ENCODE measurements at places on chromosomes 12 and 14. TPM values are rescaled to one million over a fixed set of nuclear protein-coding genes. Genes with fewer than 3 reads are reported as not detected.

Gene CFAP54
- total RNA-seq = 0.14 TPM

Gene OR6C3
- total RNA-seq = not detected

Gene TOMM20L
- not detected for total RNA-seq

Gene DPF3
- total RNA-seq = 0.66 TPM

Gene NEUROD4
- total RNA-seq = not detected

Gene NR1H4
- not detected for total RNA-seq

Gene LRRC43
- total RNA-seq = 1.6 TPM

DNA sequence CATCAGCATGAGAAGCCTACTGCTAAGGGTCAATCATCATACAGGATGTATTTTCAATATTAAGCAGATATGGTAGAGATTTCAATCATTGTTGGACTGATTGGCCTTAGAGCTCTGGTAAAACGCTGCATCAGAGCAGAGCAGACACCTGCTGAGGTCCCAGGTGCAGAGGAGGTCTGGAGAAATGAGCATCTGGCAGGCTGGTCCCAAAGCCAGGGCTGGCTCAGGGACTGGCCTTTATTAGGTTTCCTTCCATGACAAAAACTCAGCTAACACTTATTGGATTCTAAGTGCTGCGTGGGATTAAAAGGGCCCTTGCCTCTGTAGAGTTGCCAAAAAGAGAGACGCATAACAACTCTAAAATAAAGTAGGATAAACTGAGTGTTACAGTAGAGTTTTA, 29.7 kb downstream of the AKAP6 start:
- DNase-seq = no peak

GRCh38 chr12:22792138-22792537, 167.2 kb downstream of the ETNK1 start:
- no peak for DNase-seq

DNA sequence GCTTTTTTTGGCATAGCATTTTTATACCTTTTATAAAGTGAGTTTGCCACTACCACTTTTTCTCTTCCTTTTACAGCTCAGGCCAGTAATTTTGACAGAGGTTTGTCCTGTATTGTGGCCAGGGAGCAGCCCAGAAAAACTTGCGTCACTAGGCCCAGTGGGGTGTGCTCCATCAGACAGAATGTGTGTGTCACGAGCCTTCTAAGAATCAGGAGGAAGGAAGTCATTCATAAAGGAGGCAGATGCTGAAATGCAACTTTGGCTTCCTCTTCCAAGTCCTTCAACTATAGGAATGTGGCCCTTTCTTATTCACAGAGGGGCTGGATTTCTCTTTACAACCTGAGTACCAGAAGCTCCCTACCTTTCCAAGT, 10.1 kb upstream of the RAB35 start:
- no peak for DNase-seq

DNA sequence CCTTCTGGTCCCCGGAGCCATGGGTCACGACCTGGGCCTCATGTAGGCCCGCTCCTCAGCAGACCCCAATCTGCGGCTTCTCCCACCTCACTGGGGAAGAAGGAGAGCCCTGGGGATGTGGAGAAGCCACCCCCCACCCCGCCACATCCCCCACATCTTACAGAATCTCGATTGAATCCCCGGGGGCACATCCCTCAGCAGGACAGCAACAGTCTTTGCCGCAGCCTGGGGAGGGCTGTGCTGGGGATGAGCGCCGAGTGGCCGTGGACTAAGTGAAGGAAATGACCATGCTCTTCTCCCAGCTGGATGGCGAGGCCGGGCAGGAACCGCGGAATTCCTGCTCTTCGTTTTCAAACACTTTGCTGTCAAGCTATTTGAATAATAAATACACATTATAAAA, 169.0 kb upstream of the RTL1 start:
- no peak for DNase-seq

GRCh38 chr12:57171668-57172067, 24.2 kb upstream of the LRP1-AS start:
- no peak for DNase-seq

DNA sequence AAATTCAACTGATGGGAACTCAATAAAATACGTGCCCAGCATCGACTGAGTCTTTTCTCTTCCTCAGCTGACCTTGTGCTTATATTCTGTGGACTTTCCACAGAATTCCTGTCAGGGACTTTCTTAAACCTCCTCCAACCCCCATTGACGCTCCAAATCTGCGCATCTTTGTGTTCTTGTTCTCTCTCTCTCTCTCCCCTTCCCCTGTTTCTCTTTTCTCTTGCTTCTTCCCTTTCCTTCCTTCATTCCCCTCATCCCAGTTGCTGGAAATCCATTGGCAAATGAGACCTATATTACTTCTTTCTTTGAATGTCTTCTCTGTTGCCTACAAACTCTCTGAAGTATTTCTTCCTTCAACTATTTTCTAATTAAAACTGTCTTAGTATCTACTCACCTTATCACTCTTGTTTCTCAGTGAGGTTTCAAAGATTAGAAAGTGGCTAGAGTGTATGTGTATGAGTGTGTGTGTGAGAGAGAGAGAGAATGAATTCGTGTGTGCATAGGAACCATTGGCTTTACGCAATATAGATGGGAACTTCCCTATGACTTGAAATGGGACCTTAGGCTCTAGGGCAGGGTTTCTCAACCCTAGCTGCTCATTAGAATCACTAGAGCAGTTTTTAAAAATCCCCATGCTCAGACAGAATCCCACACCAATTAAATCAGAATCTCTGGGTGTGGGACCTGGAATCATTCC, 41.8 kb upstream of the DHRS7 start:
- no peak for DNase-seq

DNA sequence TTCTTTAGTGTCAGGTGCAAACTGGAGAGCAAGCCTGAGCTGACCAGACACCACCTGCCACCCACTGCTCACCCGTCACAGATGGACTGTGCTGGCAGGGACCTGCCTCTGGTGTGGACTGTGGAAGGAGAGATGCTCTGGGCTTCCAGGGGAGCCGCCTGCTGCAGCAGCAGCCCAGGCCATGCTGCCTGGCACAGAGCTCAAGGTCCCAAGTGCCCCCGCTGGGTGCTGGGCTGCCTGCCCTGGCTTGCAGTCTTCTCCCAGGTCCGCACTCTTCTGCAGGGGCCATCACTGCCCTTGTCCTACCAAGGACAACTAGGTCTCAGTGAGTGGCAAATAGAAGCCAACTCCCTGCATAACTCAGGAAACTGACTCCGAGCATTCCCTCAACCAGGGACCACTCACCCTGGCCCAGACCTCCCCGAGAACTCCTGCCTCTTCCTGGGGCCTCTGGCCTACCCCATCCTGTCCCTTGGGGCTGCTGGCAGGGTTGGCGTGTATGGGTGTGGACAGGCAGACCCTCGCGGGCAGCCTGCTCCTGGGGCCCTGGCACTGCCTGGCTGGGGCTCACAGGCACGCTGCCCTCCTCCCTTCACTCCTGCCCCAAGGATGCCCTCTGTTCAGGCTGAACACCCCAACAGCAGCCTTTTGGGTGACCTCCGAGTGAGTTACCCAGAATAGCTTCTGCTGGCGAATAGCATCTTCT, 9.3 kb downstream of the AMN start:
- DNase-seq = no peak

DNA sequence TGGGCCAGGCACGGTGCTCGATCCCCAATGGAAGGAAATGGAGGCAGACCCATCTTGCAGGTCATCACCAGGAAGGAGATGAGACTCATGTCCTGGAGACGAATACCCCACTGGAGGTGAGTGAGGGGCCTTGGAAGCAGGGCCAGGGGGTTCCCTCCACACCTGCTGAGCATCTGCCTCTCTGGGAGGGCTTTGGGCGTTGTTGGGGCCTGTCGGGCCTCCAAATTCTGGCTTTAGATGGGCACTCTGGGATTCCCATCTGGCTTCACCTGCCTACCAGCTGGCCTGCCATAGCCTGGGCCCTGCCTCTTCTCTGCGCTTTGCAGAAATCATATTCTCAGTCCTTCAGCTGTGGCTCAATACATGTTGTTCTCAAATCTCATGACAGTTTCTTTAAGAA, 13.9 kb downstream of the RTL1 start:
- DNase-seq = no peak

- no peak for DNase-seq
Measured at GRCh38 chr14:51871846-51872245, 11.4 kb downstream of the GNG2 start.

DNA sequence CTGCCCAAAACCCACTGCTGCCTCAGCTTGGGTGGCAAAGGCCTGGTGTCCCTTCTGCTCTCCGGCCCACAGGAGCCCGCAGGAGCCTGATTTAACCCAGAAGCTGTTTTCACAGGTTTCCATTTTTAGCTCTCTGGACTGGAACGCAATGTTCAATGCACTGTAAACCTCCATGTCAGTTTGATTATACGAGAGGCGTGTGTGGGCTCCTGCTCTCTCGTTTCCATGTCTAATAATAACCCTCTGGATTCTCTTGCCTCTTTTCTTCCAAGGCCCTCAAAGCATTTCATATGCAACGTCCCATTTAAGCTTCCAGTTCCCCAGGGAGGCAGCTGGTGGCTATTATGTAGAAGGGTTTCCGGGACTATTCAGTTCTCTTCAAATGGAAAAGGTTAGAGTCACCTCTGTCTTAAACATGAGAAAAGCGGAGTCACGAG, 161.1 kb downstream of the SUDS3 start:
- DNase-seq = no peak

GRCh38 chr14:87630846-87631245, 362.1 kb downstream of the GALC start:
- no peak for DNase-seq

DNA sequence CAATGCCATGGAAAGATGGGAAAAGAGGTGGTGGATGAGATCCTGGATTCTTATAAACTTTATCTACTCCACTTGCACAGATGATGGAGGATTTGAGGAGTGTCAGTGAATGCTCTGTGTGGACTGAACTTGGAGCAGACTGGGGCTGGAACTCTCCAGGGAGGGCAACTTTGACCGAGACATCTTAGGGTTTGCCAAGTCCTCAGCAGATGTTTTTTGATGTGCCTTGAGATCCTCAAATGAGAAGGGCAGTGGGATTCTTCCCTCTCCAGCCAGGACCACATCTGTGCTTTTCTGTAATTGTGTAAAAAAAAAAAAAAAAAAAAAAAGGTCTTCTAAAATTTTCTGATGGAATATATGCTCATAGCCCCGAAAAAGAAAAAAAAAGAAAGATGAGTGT, 23.0 kb upstream of the MYL2 start:
- DNase-seq = no peak

DNA sequence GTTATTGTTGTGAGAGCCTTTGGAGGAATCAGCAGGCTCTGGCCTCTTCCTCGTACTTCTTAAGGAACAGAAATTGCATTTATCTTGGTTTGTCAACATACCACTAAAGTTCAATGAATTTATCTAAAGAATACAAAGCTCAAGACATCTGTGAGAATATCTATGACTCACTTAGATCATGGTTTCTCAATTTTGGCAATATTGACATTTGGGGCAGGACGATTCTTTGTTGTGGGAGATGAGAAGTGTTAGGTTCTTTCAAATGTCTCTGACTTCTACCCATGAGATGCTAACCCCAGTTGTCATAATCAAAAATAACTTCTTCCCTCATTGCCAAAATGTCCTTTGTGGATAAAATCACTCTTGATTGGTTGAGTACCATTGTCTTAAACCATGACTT, 1190.3 kb downstream of the GALC start:
- DNase-seq = no peak

DNA sequence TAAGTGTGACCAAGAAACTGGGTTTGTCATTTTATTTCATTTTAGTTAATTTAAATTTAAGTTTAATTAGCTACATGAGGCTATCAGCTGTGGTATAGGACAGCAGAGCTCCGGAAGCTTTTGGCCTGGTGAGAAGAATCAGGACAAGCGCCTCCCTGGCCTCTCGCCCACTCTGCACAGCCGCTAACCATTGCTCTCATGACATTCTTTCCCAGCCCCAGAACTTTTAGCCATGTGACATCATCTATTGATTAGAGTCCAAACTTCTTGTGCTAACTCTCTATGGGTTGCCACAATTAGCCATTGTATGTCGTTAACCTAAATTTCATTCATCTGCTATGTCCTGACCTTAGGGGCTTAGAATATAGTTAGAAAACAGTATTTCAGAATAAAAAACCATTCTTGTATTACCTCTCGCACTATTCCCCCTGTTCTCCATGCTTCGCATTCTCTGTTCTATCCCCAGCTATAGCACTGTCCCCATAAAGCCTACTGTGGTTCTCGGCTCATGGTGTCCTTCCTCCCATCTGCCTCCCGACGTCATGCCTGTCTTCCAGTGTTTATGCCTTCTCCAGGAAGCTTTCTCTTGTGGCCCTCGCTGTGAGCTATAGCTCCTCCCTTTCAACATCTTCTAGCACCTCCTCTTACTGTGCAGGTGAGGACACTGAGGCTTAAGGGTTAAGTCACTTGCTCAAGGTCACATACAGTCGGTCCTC, 23.5 kb downstream of the SSH1 start:
- no peak for DNase-seq

- no peak for DNase-seq
Measured at GRCh38 chr14:77708749-77709148, 846 bp downstream of the SLIRP start.

- no peak for DNase-seq
Measured at GRCh38 chr14:29320286-29320685, 553.7 kb downstream of the FOXG1 start.

- DNase-seq = peak; percentile 49
Measured at GRCh38 chr14:103808403-103809001, 38.9 kb downstream of the PPP1R13B start.

DNA sequence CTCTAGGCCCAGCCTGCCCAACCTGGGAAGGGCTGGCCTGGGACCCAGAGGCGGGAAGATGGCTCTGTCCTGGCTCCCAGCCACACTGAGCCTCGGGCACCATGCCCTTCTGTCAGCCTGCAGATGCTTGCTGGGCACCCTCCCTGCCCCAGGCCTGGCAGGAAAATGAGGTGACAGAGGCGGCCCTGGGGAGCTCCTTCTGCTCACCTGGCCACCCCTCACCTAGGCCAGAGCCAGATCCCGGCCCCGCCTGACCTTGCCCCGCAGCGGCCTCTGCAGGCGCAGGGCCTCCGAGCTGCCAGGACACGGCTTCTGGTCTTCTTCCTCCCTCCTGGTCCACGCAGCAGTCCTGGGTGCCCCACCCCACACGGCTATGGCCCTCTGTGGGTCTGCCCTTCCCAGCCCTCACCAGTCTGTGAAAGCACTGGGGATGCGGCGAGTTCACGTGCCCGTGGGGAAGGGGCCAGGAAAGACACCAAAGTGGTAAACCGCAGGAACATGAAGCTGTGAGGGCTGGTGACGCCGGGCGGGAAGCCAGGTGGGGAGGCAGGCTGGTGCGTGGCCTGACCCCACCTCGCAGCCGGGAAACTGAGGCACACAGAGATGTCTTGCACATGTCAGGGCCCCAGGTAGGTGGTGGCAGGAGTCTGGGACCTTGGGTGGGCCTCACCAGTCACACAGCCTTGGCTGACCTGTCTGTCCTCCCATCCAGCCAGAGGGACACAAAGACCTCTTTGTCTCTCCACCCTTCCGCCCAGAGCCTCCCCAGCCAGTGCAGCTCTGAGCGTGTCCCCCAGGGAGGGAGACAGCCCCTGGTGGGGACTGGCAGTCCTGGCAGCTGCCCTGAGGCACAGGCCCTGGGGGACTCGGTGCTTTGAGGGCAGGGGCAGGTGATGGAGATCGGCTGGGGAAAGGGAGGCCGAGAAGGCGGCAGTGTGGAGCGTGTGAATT, 12.8 kb downstream of the BAG5 start:
- no peak for DNase-seq

Measured in activated T-helper 2 cell treated with anti-CD3 and anti-CD28 coated beads, Interferon-gamma antibody, Interleukin-2, Interleukin-4, amounts not matched to agents 10 μg/mL and 5 μg/mL and 100 μg/mL, durations not matched to agents 14 hours and 24 hours and 36 hours (primary cell).